ENCODE measurements at places on chromosomes 5 and 9.

- DNase-seq = no peak
These were observed 1038.3 kb downstream of the TLE1 start for GRCh38 chr9:80651044-80651443.

- DNase-seq = no peak
These were observed 1.6 kb downstream of the CRAT start for GRCh38 chr9:129108805-129109536.

- peak; percentile 10 for DNase-seq
These were observed 92.1 kb downstream of the PDZD2 start for GRCh38 chr5:31731016-31731415.

GRCh38 chr9:128611600-128612394 lies 44.9 kb downstream of the DYNC2I2 start:
- DNase-seq = no peak

DNA sequence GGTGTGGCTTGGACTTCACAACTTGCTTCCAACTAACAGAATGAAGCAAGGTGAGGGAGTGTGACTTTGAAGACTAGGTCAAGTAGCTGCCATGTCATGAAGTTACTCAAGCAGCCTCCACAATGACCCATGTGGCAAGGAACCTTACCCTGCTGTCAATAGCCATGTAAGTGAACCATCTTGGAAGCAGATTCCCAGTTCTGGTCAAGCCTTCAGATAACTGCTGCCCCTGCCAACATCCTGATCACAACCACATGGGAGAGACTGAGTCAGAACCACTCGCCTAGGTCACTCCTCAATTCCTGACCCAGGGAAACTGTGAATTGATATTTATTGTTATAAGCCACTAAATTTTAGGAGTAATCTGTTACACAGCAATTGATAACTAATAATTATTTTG lies 10.9 kb downstream of the ZCCHC10 start:
- DNase-seq = no peak

GRCh38 chr5:10073441-10074104 lies 176.1 kb downstream of the ATPSCKMT start:
- no peak for DNase-seq

GRCh38 chr5:37841203-37841602 lies 1.4 kb upstream of the GDNF start:
- no peak for DNase-seq

- peak; percentile 22 for DNase-seq
These were observed 219.8 kb downstream of the ARL15 start for GRCh38 chr5:54090495-54091120.

- peak; percentile 73 for DNase-seq
These were observed 4.8 kb downstream of the GM2A start for GRCh38 chr5:151257731-151258181.

DNA sequence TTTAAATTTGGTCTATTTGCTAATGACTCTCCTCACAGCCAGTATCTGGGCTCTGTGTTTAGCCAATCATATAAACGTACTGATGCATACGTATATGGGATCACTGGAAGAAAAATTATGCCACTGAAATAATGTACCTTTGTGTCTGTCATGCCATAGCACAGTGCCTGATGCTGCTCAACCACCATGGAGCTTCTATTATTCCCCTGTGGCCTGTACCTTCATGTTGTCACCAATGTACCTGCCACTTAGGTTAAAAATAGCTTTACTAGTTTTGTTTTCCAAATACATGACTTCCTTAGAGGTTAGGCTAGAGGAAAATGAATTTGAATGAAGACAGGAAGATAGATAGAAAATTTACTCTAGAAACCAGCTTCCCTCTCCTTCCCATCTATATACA lies 34.6 kb downstream of the HACD4 start:
- DNase-seq = no peak

DNA sequence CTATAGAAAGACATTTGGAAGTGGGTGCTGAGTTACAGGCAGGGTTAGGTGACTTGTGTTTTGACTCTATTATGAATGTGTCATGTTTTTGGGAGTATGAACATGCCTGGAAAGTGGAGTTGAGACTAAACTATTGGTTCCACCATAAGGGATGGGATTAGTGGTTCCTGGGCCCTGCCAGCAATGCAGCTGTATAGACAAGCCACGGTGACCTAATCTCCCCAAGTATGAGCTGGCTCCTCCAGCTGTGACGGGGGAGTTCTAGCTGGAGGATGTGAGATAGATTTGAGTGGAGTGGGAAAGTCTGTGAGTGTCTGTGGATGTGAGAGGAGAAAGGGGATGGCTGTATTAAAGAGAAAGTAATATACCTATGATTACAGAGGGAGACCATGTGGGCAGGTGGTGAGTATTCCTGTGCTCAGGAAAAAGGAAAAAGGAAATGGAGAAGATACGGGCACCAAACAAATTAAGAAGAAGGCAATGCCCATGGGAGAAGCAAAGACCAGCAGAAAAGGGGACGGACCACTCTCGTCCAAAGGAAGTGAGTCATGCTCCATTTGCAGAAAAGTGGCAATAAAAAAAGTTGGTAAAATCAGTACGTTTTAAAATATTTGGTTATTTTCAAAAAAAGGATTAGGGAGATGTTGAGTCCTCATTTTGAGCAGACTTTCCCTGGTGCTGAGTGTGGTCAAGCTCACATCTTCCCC lies 48.3 kb upstream of the ICE1 start:
- no peak for DNase-seq

DNA sequence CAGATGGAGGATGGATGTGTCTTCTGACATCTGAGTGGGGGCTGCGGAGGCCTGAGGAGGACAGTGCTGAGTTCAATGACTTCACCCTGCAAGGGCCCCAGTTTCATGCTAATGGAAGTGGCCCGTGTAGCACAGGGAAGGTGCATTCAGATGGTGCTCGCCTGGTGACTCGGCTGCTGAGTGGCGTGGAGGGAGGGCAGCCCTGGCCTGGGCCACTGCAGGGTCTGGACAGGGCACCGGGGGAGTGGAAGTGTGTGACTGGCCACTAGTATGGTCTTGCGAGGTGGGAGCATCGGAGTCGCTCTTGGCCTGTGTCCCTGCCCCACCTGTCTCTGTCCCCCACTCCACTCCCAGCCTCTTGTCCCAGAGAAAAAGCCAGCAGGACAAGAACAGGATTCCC lies 1.7 kb upstream of the SLC9A3 start:
- DNase-seq = no peak

DNA sequence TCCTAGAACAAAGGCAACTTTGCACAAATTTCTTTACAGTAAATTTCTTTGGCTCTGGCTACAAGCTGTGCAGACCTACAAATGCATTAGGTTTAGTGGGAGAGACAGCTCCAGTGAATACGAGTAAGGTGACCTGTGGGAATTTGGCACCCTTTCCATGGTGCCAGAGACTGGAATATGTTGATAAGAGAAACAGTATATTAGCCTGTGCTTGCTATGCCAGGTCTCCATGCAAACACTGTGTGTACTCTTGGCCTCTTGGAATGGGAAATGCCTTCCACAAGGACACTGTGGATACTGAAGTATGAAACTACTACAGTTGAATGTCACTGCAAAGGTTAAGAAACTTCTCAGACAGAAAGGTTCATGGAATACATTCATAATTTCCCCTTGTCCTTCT lies 458.5 kb downstream of the IRX1 start:
- DNase-seq = no peak

DNA sequence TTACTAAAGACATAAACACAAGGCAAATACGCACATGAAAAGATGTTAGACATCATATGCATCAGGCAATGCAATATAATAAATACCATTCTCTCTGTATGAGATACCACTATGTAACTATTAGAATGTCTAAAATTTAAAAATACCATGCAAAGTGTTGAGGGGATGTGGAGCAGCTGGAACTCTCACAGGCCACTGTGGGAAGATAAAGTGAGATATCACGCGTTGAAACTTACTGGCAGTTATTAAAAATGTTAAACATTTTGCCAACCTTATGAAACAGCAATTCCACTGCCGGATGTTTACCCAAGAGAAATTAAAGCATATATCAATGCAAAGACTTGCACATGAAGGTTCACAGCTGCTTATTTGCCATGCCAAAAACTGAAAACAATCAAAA lies 556.7 kb downstream of the LRRC70 start:
- DNase-seq = no peak

- no peak for DNase-seq
These were observed 4.9 kb downstream of the RXFP3 start for GRCh38 chr5:33941090-33941489.

GRCh38 chr5:110865400-110866094 lies 126.7 kb downstream of the SLC25A46 start:
- peak; percentile 84 for DNase-seq

GRCh38 chr5:159971931-159972461 lies 36.9 kb upstream of the TTC1 start:
- peak; percentile 45 for DNase-seq

DNA sequence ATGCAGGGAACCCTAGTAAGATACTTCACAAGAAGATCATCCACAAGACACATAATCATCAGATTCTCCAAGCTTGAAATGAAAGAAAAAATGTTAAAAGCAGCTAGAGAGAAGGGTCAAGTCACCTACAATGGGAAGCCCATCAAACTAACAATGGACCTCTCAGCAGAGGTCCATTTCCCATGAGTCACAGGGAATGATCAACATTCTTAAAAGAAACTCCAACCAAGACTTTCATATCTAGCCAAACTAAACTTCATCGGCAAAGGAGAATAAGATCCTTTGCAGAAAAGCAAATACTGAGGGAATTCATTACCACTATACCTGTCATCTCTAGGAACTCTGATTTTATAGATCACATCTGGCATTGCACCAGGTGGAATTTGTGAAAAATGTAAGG lies 52.9 kb upstream of the SPATA31E1 start:
- DNase-seq = no peak

DNA sequence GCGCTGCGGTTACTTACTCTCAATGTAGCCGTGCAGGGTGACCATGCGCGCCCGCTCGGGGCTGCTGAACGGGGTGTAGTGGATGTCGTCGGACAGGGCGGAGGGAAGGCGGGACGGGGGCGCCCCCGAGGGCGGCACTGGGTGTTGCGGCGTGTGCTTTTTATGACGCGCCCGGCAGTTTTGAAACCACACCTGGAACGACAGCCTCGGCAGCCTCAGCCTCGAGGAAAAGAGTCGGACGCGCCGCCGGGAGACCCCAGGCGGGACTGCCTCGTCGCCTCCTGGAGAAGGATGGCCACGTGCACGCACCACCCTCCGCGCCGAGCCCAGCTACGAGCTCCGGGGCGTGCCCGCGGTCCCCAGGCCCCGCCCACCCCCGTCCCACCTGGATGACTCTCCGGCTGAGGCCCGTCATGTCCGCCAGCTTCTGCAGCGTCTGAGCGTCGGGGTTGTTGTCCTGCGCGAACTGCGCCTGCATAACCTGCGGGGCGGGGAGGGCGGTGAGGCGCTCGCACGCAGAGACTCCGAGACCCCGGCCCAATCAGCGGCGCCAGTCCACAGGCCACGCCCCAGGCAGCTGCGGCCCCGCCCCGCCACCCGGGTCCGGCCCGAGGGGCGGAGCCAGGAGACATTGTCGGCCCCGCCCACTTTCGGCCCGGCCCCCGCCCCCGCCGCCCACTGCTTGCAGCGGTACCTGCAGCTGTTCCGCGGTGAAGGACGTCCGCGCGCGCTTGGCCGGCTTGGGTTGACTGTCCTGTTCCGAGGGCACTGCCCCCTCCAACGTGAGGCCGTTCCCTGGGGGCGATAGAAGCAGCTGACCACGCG lies 15.0 kb downstream of the LHX6 start:
- peak; percentile 92 for DNase-seq

DNA sequence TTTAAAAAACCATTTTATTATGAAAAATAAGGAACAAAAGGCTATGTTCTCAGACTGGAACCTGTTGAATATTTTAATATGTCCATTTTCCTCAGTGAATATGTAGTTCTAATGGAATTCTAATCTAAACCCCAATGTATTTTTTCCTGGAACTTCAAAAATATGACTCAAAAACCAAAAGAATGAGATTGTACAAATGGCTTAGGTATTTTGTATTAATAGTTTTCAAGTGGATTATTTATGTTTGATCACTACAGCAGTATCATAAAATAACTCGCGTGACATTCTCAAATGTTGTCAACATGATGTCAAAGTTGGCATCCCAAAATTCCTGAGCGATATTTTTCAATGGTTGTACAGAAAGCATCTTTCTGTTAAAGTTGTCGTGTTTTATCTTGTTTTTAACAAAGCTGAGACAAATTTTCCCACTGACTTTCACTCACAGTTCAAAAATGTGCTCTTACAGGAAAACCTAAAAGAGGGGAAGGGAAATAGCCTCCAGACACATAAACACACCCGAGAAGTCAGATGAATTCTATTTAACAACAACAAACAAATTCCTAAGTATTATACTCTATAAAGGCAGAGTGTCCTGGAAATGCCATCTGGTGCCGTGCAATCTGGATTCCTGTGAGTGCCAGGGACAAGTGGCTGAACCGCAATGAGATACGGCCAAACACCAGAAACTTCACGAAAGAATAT lies 68.1 kb upstream of the TAS2R1 start:
- DNase-seq = no peak

GRCh38 chr9:134390947-134391318 lies 64.7 kb downstream of the RXRA start:
- DNase-seq = no peak

DNA sequence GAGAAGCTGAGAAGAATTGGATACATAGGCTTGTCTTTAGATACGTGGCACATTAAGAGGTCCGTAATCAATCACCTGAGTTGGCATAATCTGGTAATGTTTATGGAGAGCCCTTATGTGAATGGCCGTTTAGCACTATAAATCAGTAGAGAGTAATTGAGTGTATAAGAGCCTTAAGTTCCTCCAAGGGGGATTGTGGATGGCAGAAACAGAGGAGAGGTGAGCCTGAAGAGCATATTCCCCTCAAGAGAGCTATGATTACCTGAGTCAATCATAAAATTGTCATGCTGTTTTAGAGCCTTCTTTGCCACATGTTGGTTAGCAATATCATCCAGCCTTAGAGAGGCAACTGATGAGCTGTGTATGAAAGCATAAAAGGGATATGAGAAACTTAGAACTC lies 58.8 kb downstream of the FOCAD start:
- no peak for DNase-seq

GRCh38 chr5:72606525-72606924 lies 99.3 kb upstream of the ZNF366 start:
- no peak for DNase-seq

DNA sequence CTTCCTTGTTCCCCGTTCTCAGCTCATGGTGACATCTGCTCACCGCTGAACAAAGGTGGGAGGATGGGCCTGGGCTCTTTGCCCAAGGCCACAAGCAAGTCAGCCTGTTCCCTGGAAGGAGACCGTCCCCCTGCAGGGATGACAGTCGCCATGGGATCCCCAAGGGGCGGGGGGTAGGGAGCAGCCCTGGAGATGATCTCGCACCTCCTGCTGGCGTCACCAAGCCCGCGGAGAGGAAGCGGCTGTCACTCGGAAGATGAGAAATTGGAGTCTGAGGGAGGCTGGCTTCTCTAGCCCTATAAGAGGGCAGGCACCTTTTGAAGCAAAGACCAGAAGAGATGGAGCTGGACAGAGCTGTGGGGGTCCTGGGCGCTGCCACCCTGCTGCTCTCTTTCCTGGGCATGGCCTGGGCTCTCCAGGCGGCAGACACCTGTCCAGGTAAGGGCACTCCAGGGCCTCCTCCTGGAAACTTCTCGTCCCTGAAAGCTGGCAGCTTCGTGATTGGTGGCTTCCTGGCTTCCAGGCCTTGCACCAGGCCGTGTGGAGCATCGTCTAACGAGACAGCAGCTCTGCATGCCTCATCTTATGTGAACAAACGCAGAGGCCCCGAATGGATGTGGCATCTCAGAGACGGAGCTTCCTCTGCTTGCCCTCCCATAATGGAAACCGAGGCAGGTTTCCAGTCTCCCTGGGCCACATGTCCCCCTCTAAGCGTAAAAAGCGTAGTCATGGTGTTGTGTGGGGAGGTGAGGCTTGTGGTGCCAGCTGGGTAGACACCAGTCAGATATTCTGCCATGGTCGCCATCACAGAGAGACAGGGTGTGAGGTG lies at the start of gene FCN2:
TSS of gene FCN2 (plus strand) at position 327 of the 829 bp plus-strand sequence. CDS start at position 339, 12 bp downstream.
- peak; percentile 5 for DNase-seq

- DNase-seq = no peak
These were observed 57.7 kb downstream of the DUSP1 start for GRCh38 chr5:172713113-172713808.
